Stimulated activated CD8-positive, alpha-beta memory T cell treated with anti-CD3 and anti-CD28 coated beads, Interleukin-15, amount 100 ng/mL, for 24 hours (primary cell): ENCODE measurements at places on chromosomes 4 and X.

GRCh38 chr4:126526335-126526734 lies 1106.4 kb upstream of the INTU start:
- no peak for DNase-seq

DNA sequence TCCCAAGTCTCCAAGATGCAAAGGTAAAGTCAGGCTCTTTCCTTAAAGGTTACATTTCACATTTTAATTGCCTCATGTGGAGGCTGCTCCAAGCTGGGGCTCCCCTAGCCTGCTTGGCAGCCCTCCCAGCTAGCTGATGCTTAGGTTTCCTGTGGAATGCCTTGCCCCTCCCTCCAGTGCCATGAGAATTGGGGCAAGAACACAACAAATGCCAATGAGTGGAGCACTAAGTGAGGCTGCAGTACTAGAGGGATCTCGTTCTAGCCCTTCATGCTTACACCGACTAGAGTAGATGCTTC lies 597.7 kb downstream of the MID1IP1 start:
- DNase-seq, result no peak

- no peak for DNase-seq
Measured at GRCh38 chr4:186494496-186494895, 60.9 kb downstream of the MTNR1A start.

DNA sequence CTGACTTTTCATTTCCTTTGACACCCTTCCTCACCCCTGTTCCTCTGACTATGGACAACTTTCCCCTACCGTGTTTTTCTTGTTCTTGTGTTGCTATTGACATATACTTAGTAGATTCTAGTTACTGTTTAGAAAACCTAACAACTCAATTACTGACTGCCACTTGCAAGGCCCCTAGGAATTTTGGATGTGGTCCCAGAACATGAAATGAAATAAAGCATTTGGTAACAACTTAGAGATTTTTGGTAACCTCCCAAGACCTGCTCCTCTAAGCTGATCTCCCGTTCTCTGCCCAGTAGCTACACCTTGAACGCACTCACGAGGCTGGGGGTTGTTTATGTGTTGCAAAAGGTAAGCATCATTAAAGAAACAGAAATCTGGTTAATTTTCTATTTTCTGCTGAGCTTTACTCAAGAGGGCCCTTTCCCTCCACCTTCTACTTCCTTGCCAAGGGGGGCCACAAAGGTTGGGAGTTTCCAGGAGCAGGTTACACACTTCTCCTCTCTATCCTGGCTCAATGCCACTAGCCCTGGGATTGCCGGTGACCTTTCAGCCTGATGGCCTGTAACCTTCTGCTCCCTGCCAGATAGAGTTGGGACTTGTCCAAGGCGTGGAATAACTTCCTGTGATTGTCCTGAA lies 20.5 kb downstream of the GAB3 start:
- no peak for DNase-seq

GRCh38 chr4:149708513-149709130 lies 107.0 kb downstream of the IQCM start:
- no peak for DNase-seq

- DNase-seq, result no peak
Measured at GRCh38 chr4:130747842-130748241, 1651.9 kb downstream of the C4orf33 start.

DNA sequence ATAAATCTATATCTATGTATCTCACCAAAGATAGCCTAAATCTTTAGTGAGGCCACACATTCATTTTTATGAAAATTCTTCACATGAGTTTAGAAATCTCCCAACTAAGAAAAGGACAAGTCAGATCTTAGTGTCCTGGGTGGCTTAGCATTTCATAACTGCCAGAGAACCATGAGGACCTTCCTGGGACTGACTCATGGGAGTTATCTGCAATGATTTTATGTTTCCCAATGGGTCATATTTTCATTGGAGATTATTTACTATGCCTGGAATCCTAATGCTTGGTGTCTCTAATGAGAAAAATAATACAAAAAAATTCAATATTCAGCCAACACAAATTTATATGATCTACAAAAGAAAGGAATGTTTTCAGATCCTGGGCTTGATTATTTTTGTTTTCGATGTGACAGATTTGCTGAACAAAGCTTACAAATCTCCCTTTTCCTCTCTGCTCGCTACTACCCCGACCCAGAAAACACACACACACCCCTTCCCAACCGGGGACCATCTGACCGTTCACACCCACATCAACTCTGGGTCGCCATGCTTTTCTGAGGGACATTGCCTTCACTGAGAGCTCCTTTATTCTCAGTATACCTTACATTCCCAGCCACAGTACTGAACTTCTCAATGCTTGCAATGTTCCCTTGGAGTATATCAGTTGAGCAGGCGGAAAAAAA lies 40.1 kb downstream of the SORBS2 start:
- no peak for DNase-seq
